ENCODE measurements at places on chromosomes 11 and 22.

DNA sequence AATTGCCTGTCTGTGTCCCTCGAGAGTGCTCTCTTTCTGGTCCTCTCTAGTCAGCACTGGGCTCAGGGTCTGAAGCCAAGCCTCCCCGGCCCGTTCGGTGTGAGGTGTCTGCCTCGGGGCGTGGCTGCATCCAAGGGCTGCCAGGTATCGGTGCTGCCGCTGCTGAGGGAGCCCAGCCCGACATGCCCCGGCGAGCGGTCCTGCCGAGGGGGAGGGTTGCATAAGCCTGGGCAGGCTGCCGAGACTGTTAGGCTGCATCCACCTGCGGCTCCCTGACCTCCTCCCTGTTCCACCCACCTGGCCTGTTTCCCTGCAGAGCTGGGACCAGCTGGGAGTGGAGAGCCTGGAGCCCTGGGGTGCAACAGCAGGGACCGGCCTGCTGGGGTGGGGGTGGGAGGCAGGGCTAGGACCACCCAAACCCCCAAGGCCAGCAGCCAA lies 6.3 kb downstream of the OVOL1 start:
- no peak for DNase-seq

DNA sequence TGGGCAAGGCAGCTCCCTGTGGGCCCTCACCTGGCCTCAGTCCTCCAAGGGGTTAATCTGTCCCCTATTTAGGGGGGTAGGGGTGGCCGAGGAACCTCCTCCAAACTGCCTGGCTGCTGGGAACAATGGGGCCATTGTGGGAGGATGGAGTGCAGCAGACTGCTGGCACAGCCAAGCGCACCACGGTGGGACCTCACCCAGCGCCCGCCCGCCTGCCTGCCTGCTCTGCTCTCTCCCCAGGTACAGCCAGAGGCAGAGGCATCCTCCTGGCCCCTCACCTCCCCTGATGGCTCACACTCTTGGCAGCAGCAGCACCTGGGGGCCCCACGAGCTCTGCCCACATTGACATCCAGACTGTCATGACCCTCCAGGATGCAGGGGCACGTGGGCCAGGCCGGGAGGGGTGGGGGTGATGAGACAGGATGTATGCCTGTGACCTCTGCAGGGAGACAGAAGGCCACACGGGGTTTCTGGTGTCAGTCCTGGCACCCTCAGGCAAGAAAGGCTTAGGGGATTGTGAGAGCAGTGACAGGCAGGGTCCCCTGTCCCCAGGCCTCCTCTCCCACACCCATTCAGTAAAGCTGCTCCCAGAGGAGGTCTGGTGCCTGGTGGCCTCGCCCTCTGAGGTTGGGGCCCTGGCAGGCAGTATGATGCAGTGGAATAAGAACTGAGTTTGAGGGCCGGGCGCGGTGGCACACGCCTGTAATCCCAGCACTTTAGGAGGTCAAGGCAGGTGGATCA lies 11.4 kb downstream of the BCL9L start:
- no peak for DNase-seq

GRCh38 chr11:11708256-11708655 lies 86.5 kb upstream of the GALNT18 start:
- DNase-seq, result no peak

DNA sequence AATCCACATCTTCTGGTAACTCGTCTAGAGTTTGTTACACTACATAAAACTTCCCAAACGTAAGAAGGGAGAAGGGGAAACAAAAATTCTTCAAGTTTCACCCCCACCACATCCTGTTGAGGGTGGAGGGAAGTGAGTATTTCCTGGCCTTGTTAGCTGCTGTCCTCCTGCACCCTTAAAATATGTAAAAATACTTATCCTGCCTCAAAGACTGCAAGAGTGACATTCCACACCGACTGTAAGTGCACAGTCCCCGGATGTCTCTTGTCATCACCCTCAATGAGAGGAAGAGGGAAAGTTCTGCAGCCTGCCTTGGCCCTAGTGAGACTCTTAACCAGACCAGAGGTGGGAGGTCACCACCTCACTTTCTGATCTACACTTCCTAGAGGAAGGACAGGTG lies 3.3 kb downstream of the TMEM121B start:
- DNase-seq, result no peak

DNA sequence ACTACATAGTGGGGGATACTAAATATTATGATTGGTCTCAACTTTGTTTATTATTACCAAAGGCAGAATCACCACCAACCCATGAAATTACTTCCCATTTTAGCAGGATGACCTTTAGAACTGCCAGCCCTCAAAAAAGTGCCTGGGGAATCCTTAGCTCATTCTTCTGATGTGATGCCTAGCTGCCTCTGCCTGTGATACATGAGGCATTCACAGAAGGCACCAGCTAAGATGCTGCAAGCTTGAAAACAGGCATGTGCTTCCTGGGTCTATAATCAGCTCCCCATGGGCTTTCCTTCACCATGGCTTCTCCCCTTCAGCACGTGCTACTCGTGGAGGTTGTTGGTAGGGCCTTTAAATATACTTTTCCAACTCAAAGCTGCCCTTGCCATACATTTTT lies 50.4 kb upstream of the ARHGAP20 start:
- DNase-seq, result no peak

GRCh38 chr22:28718044-28718443 lies 23.6 kb downstream of the CHEK2 start:
- no peak for DNase-seq

GRCh38 chr11:86418917-86419316 lies 44.2 kb downstream of the CCDC81 start:
- no peak for DNase-seq

- DNase-seq, result no peak
Observed at GRCh38 chr11:69834251-69834650, 15.0 kb upstream of the FGF3 start.

- peak; percentile 69 for DNase-seq
Observed at GRCh38 chr11:65532388-65533064, 7.6 kb downstream of the SCYL1 start.

DNA sequence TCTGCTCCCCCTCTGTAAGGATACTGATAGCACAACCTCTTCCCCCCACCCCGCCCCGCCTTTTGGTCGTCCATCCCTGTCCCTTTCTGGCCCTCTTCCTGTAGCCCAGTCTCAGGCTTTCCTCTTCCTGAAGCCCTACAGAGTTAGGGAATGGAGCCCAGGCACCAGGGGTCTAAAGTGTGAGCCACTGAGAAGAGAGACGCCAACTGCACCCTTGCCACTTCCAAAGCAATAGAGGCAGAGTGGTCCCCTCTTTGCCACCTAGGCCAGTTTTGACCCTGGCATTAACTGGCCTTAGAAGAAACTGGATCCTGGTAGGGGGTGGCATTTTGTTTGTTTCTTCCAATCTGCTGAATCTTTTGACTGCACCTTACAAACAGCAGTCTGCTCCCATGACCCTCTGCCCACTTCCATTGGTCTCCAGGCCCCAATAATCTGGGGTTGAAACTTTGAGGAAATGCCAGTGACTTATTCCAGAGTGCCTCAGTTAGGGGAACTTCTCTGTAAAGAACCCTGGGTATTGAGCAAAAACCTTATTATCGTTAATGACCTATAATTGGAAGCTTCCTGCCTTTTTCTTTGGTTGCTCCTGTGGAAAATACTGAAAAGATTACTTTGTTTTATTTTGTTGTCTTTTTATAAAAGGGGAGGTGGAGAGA lies 9.7 kb upstream of the GRK2 start:
- DNase-seq, result peak; percentile 46

DNA sequence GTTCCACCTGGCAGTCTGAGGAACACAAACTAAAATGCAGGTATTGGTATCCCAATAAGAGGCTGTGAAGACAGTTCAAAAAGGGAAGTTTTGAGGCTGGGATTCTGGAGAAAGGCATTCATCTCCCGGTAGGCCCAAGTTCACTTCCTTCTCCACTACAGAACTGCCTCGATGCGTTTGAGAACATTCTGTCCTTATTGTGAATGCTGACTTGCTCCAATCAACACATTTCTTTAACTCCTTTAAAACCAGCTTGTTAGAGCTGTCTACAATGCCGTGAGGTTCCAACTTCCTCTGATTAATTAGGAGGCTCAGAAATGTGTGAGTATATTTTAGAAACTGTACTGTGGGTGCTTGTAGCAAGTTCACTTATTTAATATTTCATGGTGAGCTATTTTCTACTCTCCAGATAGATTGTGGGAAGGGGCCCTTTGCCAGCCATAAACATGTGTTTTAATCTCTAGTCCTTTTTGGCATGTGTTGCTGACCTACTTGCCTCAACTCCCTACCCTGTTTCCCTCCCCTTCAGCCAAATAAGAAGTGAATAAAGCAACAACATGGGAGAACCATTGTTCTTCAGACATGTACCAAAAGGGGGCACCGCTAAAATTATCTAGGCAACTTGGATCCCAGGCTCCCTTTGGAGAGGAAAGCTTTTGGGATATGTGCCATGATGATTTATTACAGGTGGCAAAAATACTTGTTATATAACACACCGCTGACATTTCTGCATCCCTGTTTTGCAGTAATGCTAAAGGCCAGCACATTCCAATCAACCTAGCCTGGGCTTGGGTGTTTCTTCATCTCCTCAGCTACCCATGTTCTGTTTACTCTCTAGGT lies 245.6 kb downstream of the BLID start:
- DNase-seq, result no peak

DNA sequence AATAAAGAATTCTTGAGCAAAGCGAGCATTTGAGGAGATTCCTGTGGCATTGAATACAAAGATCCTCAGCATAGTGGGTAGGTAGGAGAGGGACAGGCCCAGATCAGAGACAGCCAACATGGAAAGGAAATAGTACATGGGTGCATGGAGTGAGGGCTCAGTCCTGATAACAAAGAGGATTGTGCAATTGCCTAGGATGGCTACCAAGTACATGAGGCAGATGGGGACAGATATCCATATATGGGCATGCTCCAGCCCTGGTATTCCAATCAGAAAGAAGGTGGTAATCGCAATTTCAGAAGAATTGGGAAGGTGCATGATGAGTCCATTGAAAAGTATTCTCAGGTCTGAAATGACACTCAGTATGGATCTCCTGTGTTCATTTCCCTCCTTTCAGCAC lies 8.6 kb downstream of the OR51T1 start:
- DNase-seq, result no peak

DNA sequence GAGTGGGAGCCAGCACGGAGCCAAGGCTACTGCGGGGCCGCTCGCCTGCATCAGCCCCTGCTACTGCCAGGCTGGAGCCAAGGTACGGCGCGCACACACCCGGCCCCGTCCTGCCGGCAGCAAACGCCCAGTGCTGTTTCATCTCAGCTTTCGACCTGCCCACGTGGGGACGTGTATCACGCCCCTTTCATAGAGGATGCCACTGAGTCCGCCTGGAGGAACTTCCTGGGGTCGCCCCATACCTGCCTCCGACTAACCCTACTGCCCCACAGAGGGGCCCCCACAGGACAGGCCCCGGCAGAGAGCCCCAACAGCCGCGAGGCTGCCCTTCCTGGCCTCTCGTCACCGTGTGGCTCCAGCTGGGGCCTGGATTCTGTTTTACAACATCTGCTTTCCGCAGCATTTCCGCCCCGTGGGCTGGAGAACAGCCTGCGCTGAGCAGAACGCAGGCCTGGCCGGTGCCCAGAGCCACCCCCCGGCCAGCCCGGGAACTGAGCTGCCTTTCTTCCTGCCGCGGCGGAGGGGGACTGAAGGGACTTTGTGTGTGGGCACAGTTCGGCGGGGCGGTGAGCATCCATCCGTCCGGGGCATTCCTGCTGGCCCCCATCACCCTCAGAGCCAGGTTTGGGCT lies 22.9 kb upstream of the ARHGAP8 start:
- peak; percentile 84 for DNase-seq

DNA sequence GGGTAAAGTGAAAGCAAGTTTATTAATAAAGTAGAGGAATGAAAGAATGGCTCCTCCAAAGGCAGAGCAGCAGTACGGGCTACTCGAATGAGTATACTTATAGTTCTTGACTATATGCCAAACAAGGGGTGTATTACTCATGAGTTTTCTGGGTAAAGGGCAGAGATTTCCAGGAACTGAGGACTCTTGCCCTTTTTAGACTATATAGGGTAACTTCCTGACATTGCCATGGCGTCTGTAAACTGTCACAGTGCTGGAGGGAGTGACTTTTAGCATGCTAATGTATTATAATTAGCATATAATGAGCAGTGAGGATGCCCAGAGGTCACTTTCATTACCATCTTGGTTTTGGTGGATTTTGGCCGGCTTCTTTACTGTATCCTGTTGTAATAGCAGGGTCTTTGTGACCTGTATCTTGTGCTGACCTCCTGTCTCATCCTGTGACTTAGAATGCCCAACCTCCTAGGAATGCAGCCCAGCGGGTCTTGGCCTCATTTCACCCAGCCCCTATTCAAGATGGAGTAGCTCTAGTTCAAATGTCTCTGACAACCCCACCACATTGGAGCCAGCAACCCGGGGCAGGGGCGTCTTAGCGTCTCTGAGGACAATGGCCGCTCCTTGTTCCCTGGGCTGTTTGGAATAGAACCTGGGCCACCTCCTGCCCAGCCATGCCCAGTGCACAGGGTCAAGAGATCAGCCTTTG lies 34.9 kb upstream of the CD82 start:
- DNase-seq, result no peak

DNA sequence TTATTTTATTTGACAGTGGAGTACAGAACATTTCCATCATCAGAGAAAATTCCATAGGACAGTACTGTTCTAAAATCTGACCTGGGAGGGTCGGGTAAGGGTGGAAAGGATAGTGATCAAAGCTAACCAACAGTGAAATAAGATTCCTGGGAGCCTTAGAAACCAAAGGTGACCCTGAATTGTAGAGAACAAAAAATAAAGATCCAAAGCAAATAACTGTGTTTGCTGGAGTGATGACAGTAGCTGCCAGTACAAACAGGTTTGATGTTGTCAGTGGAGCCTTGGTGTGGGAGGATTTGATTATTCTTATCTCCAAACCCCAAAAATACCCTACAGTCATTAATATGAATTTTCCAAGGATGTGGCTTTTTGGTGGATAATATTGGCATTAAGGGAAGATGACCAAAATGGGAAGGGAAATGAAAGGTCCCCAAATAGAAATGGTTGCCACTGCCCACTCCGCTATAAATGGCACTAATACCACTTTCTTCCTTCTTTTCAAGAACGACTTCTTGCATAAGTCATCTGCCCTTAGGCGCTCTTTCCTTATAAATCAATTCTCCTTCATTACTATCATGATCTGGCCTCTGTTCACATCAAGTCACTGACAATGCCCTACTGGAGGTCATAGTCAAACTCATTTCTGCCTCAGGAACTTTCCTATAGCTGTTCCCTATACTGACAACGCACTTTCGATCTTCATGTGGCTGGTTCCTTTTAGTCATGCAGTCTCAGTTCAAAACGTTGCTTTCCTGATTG lies 44.4 kb downstream of the EHF start:
- no peak for DNase-seq

DNA sequence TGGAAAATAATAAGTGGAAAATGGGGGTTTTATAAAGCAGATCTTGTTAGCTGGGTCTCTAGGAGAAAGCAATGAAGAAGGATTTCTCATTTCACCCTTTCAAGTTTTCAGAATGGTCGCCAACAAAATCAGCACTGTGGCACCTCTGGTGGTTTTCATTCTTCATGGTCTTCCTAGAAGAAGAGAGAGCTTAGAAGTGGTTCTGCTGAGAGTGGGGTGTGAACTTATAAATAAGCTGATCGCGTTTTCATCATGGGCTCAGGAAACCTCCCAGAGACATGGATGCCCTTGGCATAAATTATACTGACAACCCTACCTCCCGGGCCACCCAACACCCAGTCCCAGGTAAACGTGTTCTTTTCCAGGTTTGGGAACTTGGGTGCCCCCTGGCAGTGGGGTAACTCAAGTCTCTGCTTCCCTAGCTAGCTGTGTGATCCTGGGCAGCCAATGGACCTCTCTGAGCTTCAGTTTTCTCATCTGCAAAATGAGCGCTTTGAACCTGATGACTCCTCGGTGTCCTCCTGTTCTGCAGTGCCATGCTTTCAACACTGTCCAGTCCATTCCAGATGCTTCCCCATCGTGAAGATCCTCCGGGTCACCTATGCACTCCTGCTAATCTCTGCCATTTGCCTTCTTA lies 72.6 kb upstream of the GRAMD1B start:
- DNase-seq, result no peak

GRCh38 chr22:37210041-37210803 lies 2.1 kb downstream of the SSTR3 start:
- peak; percentile 55 for DNase-seq
